Neural progenitor cell (in vitro differentiated cells): ENCODE measurements at places on chromosomes 4 and X. TPM values are rescaled to one million over a fixed set of nuclear protein-coding genes. Genes with fewer than 3 reads are reported as not detected.

TEX28 gene
- total RNA-seq, result not detected in 2 replicates

ENPEP gene
- 1.5 and 1.8 TPM in 2 replicates for total RNA-seq

PROM1 gene
- total RNA-seq, result 43.0 and 55.9 TPM in 2 replicates

CSAG2 gene
- total RNA-seq, result not detected in 2 replicates

SHROOM4 gene
- total RNA-seq, result 3.0 TPM in 2 replicates

RAB40A gene
- total RNA-seq, result 0.31 and 0.60 TPM in 2 replicates

PCDH19 gene
- total RNA-seq, result 3.4 TPM in 2 replicates

PHOX2B gene
- not detected in 2 replicates for total RNA-seq

CSAG1 gene
- total RNA-seq, result not detected in 2 replicates

CASP6 gene
- total RNA-seq, result 33.0 and 37.2 TPM in 2 replicates

UGT2B15 gene
- total RNA-seq, result not detected in 2 replicates

CXCR3 gene
- total RNA-seq, result not detected in 2 replicates

TCEAL3 gene
- 12.0 and 12.3 TPM in 2 replicates for total RNA-seq

HAUS7 gene
- 13.1 and 25.9 TPM in 2 replicates for total RNA-seq

BTK gene
- total RNA-seq, result 0.03 TPM in 1 of 2 replicates, not detected in the other

ZCCHC18 gene
- 4.6 and 5.1 TPM in 2 replicates for total RNA-seq

BEX2 gene
- total RNA-seq, result 37.5 and 45.4 TPM in 2 replicates

MBNL3 gene
- total RNA-seq, result 2.4 and 3.4 TPM in 2 replicates

ADAM29 gene
- total RNA-seq, result 0.40 TPM in 1 of 2 replicates, not detected in the other

ANKRD50 gene
- 33.8 and 47.5 TPM in 2 replicates for total RNA-seq

BCORL1 gene
- 5.1 and 6.5 TPM in 2 replicates for total RNA-seq

PCDH10 gene
- 0.15 and 0.46 TPM in 2 replicates for total RNA-seq

ZNF157 gene
- total RNA-seq, result 0.47 and 1.4 TPM in 2 replicates

MGAT4D gene
- not detected in 2 replicates for total RNA-seq

NOP14 gene
- total RNA-seq, result 16.8 and 22.0 TPM in 2 replicates

GBA3 gene
- total RNA-seq, result not detected in 2 replicates

CCKAR gene
- not detected in 2 replicates for total RNA-seq

PRR32 gene
- total RNA-seq, result not detected in 2 replicates

GLRB gene
- total RNA-seq, result 2.7 and 6.1 TPM in 2 replicates

KCND1 gene
- 0.39 and 1.4 TPM in 2 replicates for total RNA-seq

ENPP6 gene
- total RNA-seq, result not detected in 2 replicates

SLC10A6 gene
- not detected in 2 replicates for total RNA-seq

MAP3K15 gene
- 1.1 and 2.0 TPM in 2 replicates for total RNA-seq

KLHL4 gene
- 0.17 and 0.22 TPM in 2 replicates for total RNA-seq

AFF2 gene
- 13.5 and 18.0 TPM in 2 replicates for total RNA-seq

LANCL3 gene
- 0.02 and 0.28 TPM in 2 replicates for total RNA-seq

CCDC149 gene
- total RNA-seq, result 3.4 and 5.0 TPM in 2 replicates

GLRA3 gene
- not detected in 2 replicates for total RNA-seq

PLAC1 gene
- total RNA-seq, result not detected in 2 replicates

NXF2 gene
- total RNA-seq, result 0.12 and 0.22 TPM in 2 replicates

TIGD4 gene
- 3.6 and 4.1 TPM in 2 replicates for total RNA-seq

MMRN1 gene
- 0.37 TPM in 2 replicates for total RNA-seq

CHM gene
- total RNA-seq, result 14.6 and 24.0 TPM in 2 replicates

RNF212 gene
- 3.4 and 3.7 TPM in 2 replicates for total RNA-seq

OPN1MW2 gene
- not detected in 2 replicates for total RNA-seq

PRDM8 gene
- 0.03 TPM in 1 of 2 replicates, not detected in the other for total RNA-seq

TLR8 gene
- not detected in 2 replicates for total RNA-seq

FABP2 gene
- not detected in 2 replicates for total RNA-seq

AR gene
- 6.7 and 8.1 TPM in 2 replicates for total RNA-seq

SPACA5 gene
- total RNA-seq, result 9.6 TPM in 1 of 2 replicates, not detected in the other

EXOC1L gene
- not detected in 2 replicates for total RNA-seq

TDO2 gene
- not detected in 2 replicates for total RNA-seq

CENPVL2 gene
- total RNA-seq, result 0.56 and 2.0 TPM in 2 replicates

PNMA3 gene
- total RNA-seq, result 2.9 and 3.1 TPM in 2 replicates

SMAD1 gene
- total RNA-seq, result 31.6 and 44.3 TPM in 2 replicates

ADH1C gene
- not detected in 2 replicates for total RNA-seq

VAMP7 gene
- 33.2 and 43.8 TPM in 2 replicates for total RNA-seq
